Activated CD4-positive, alpha-beta T cell treated with anti-CD3 and anti-CD28 coated beads for 48 hours (primary cell): ENCODE measurements at places on chromosomes 4 and X.

DNA sequence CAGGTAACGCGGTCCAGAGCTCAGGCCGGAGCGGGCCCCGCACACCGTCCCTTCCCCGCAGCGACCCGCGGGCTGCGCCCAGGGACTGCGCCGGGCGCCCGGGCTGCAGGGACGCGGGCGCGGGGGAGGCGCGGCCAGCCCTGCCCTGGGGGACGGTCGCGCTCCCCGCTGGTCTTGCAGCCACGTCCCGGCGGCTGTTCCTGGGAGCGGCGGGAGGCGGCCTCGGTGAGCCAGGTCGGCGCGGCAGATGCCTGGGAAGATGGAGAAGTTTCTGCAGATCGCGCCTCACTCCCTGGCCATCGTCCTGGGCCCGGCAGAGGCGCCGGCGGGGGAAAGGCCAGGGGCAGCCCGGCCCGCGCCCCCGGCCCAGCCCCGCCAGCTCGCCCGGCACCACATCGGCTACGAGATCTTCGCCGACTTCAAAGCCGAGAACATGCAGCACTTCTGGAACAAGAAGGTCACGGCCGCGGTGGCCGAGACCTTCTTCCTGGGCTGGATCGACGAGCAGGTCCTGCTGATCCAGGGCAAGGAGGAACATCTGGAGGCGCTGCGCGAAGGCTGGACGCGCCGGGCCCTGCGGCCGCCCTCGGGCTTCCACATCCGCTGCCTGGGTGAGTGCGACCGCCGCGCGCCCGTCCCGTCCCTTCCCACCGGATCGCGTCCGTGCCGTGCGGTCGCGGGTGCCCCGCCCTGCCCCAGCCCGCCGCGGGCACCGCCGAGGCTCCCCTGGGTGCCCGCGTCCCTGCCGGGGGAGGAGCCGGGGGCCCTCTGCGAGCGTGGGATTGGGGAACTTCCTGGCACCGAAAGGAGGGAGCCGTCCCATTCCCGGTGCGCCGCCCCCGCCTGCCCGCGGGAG lies 107.4 kb upstream of the STOX2 start:
- peak; percentile 18 for DNase-seq

- no peak for DNase-seq
These were observed 180.6 kb upstream of the NUDT6 start for GRCh38 chr4:123102897-123103471.

- no peak for DNase-seq
These were observed 10.8 kb downstream of the PSAPL1 start for GRCh38 chr4:7423801-7424552.

GRCh38 chr4:81069706-81070331 lies 39.3 kb downstream of the BMP3 start:
- DNase-seq: peak; percentile 67

DNA sequence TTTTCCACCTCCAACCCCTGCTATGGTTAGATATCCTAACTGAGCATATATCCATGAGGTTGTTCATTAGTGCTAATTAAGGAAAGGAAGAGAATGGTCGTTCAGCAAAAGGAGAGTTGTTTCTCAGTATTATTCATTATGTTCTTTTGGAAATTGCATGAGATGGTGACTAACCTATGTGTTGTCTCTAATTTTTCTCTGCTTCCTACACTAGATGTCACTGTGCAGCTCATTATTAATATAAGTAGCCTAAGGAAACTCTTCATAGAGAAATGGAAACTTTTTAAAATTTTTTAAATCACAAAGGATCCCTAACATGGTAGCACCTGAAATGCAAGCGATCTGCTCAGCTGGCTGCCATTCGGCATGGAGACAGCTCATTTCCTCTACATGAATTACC lies 67.7 kb upstream of the FAM9A start:
- no peak for DNase-seq

DNA sequence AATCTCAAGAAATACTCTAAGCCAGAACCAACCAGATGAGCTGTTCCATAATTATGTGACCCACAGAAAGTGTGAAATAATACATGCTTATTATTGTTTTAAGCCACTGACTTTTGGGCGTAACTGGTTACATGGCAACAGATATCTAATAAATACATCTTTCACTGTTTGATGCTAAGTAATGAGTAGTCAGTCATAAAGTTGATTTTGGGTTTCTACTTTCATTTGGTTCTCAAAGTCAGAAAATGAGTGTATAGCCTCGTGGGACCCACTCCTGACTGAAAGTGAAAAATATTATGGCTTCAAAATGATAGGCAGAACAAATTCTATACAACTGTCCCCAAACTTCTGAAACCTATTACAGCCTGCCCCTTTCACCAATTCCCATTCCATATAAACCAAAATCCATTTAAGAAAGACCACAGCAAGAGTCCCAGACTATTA lies 88.0 kb upstream of the CBR4 start:
- DNase-seq: no peak

- DNase-seq: no peak
These were observed 150.3 kb downstream of the RELL1 start for GRCh38 chr4:37535872-37536271.

DNA sequence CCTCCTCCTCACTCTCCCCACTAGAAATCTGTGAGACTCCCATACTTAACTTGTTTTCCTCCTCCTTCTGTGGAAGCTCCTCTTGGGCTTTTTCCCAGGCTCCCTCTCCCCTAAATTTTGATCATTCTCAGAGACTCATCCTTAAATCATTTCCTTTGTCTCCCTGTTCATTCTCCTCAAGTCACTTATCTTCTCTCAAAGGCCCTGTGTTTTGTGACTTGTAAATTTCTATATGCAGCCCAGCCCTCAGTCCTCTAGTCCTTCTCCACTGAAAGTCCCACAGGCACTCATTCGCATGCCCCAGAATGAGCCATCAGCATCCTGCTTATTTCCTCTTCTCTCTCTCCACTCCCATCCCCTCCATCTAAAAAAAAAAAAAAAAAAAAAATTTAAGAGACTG lies 171.8 kb downstream of the SOWAHB start:
- no peak for DNase-seq

GRCh38 chr4:119025916-119026661 lies 109.5 kb upstream of the MYOZ2 start:
- no peak for DNase-seq

DNA sequence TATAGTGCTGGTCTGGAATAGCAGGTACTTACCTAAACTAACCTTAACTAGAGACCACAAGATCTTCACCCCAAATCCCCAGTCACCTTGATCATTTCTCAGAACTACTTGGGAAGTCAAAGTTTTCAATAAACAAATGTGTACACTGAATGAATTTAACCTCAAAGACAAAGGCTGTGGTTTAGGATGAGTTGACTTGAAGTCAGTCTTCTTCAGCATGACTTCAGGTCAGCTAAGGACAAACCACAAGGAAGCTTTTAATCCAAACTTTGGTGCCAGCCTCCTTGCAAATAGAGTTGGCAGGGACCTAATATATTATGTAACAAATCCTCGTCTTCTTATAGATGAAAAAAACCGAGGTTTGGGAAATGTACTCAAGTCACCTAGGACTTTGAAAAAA lies 21.2 kb upstream of the VCX2 start:
- no peak for DNase-seq
